Peyer's patch (tissue), 4 donors: ENCODE measurements at places on chromosomes 11 and 22.

GRCh38 chr11:7423946-7424345 lies 61.4 kb upstream of the OLFML1 start:
- no peak for DNase-seq

DNA sequence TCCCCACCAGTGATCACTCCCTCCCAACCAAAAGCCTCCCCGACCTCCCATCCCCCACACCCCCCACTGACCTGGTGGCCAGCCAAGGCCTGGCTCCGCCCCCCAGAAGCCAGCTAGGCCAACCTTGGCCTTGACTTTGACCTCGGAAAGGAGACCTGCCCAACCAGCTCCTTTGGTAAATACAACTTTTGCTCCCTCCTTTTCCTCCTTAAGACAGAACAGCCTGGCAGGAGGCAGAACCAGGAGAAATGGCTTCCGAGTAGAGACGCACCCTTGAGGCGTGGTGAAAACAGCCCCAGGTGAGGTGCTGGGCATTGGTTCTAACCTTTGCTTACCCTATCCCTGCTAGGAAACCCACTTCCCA lies 27.0 kb downstream of the PLEKHA7 start:
- no peak for DNase-seq

DNA sequence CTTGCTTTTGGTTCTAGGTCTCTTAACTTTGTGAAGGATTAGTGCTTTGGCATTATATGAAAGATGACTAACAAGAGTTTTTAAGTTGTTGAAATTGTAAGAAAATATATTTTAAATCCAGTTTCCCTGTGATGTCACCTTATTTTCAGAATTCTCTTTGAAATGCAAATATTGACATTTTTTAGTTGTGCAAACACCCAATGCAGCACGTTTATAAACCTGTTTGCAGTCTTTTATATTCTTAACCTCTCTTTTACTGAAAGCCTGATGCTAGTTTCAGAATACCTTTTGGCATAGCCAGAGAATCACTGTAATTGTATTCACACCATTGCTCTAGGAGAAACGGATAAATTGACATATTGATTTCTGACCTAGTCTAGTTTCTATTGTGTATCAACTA lies 42.8 kb upstream of the SLC37A2 start:
- DNase-seq = no peak

DNA sequence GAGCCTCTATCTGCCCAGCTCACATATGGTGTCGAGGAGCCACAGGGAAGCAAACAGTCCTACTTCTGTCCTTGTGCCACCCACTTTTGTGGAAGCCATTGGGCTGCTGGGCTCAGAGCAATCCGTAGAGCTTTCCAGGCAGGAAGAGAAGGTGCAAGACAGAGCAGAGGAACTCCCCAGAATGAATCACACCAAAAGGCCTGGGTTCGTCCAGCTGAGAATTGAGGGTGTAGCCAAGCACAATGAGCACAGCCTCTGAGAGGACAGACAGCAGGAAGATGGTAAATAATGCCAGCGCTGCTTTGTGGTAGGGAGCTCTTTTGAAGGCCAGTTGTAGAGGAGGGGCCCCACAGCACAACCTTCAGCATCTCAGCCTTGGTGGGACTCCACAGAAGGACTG lies 237.8 kb downstream of the GRIK4 start:
- no peak for DNase-seq

DNA sequence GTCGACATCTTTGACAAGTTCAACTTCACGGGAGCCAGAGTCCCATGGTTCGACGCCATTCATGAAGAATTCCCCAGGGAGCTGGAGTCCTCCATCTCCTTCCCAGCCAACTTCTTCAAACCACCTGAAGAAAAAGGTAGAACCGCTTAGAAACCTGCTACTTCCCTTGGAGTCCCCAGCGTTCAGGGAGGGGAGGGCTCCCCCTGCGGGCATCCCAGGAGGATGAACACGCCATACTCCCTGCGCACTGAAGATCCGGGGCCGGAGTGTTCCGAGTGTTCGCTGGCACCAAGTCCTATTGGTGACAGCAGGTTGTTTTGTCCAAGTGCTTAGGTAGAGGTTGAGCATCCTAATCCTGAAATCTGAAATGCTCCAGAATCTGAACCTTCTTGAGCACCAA lies 51.7 kb upstream of the PRODH start:
- peak; percentile 57 for DNase-seq

GRCh38 chr11:109644152-109644551 lies 222.2 kb downstream of the C11orf87 start:
- DNase-seq = no peak

DNA sequence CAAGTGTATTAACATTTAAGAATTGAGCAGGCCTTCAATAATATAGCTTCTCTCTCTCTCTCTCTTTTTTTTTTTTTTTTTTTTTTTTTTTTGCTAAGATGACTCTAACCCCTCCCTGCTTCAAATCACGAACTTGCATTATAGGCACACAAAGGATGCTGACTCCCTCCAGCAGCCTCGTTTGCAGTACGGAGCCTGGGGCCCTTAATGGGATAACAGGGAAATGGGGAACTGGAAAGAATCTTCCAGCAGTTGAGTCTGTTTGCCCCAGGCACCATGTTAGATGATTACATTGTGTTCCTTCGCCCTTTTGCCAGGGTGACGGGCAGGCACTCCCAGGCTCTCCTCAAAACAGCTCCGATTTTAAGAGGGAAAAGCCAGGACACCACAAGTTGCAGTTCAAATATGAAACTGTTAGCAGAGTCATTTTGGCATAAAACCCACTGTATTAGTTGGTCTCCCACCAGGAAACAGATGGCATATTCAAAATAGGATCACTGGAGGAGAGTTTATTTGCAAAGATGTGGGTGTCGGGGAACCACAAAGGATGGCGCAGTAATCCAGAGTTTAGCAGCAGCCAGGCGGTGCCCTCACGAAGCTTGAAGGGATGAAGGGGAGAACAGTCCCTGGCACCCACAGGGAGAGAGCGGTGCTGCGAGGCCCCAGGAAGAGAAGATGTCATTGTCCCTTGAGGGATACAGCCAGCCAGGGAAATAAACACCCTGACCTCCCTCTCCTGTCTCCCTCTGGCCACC lies 26.5 kb upstream of the TREH start:
- DNase-seq = no peak

- DNase-seq = no peak
Measured at GRCh38 chr11:118152020-118152551, 537 bp downstream of the SCN4B start.

- DNase-seq = no peak
Measured at GRCh38 chr22:38257181-38257580, 15.6 kb downstream of the TMEM184B start.

DNA sequence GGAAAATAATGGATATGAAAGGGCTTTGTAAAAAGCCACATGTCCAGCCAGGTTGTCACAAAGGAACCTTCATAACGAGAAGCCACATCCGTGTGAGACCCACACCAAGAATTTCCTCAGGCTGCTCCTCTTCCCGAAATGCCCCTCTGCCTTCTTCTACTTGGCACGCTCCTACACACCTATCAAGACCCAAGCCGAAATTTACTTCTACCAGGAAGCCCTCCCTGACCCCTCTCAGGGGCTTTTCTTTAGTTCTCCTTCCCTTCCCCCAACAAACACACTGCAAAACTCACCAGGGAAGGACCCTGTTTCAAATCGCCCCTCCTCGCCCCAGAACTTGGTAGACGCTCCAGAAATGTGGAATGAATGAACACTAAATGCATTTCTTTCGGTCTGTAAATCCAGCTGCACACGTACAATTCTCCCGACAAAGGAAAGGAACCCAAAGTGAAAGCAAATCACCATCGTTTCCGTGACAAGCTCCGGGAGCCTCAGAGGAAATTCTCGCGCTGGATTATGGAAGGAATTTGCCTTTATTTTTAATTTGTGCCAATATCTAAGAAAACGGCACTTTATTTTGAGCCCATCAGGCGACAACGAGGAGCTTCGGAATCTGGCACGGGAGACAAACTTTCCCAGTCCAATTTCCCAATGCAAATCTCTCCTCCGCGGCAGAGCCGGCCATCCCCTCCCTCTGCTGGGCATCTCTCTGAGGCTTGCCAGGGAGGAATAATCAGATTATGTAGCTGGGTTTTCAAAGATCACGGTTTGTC lies 13.2 kb upstream of the SHISAL1 start:
- no peak for DNase-seq

GRCh38 chr11:60389279-60389910 lies 6.9 kb upstream of the MS4A14 start:
- DNase-seq = peak; percentile 58

DNA sequence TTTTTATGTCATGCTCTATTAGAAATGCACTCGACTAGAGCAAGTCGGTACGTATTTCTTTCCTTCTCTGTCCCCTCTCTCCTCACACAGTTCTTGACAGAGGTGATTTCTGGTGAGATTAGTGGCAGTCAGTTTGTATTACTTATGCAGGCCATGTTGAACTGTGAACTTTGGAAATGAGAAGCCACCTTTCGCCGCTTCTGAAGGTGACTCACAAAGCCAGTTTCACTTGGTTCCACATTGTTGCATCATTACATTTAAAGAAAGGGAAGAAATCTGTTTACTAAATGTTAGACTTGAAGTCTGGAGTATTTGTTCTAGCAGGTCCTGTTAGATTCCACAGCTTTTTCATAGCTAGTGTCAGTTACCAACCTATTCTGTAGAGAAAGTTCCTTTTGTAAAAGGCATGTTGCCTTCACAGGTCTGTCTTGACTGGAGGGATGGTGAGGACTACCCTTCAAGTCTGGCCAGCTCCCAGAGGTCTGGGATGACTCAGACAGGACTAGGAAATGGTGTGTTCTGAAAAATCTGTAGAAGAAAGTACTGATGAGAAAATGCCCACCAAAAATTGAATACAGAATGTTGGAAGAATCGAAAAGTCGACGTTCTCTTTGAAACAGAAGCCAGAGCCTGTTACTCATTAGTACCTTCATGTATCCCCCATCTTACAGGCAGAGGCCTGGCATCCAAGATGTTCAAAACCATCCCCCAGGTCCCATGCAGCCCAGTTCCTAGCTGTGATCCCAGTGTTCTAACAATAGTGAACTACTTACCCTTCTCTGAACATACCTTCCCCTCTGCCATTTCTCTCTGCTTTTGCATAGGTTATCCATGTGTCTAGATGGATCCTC lies 181.4 kb downstream of the DBX1 start:
- DNase-seq = no peak
